ENCODE measurements at places on chromosomes 12 and 14.
A peak's percentile ranks its signal among the peaks of the same experiment; 100 is the strongest.

- no peak for DNase-seq
Observed at GRCh38 chr14:87181288-87181687, 811.7 kb downstream of the GALC start.

DNA sequence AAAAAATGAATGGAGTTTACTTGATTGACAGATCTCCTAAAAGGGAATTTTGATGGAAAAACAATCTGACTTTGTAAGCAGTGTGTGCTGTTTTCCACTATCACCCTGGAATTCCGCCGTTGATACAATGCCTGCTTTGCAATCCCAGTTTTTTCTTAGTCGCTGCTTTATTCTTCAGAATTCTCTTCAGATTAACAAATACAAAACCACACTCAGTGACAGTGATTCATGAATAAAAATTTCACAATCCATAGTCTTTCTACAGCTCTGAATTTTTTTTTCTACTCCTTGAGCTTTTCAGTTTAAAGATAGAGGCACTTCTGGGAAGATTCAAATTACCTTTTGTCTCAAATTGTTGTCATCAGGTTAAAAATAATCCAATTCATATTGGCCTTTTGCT is 44.6 kb upstream of the KITLG start:
- DNase-seq: no peak

- DNase-seq: no peak
Observed at GRCh38 chr12:4272424-4273272, 914 bp upstream of the CCND2 start.

DNA sequence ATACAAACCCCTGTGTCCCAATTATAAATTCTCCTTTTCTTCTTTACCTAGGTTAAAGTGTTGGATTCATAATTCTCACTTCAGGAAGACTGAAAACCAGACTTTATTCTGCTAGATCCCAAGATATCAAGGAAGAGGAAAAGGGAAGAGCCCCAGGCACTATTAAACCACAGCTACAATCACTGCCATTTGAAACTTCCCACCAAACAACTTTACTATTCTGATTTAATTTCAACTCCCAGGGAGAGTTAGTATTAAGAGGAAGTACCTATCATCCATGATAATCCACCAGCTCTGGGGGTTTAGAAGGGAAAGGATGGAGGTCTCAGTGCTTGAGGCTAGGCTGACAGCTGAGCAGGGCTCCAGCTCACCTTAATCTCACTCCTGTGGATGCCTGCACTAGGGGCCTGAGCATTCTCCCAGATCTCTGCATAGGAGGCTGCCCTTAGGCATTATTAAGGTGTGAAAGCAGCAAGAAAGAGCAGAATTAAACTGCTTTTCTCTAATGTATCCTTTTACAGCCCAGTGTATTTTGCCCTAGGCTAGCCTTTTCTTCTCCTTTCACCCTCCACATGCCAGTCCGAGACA is 52.9 kb downstream of the MYF5 start:
- DNase-seq: no peak

GRCh38 chr12:4829793-4830162 is 79.9 kb upstream of the KCNA1 start:
- peak; percentile 65 for DNase-seq

GRCh38 chr12:44835641-44836379 is 40.3 kb downstream of the NELL2 start:
- DNase-seq: no peak

- no peak for DNase-seq
Observed at GRCh38 chr12:104672501-104673265, 215.9 kb downstream of the CHST11 start.

- DNase-seq: no peak
Observed at GRCh38 chr14:79016828-79017505, 846.8 kb downstream of the NRXN3 start.

- peak; percentile 62 for DNase-seq
Observed at GRCh38 chr12:21169878-21170472, 39.0 kb downstream of the SLCO1B1 start.

- no peak for DNase-seq
Observed at GRCh38 chr12:3656946-3657622, 95.8 kb downstream of the CRACR2A start.

DNA sequence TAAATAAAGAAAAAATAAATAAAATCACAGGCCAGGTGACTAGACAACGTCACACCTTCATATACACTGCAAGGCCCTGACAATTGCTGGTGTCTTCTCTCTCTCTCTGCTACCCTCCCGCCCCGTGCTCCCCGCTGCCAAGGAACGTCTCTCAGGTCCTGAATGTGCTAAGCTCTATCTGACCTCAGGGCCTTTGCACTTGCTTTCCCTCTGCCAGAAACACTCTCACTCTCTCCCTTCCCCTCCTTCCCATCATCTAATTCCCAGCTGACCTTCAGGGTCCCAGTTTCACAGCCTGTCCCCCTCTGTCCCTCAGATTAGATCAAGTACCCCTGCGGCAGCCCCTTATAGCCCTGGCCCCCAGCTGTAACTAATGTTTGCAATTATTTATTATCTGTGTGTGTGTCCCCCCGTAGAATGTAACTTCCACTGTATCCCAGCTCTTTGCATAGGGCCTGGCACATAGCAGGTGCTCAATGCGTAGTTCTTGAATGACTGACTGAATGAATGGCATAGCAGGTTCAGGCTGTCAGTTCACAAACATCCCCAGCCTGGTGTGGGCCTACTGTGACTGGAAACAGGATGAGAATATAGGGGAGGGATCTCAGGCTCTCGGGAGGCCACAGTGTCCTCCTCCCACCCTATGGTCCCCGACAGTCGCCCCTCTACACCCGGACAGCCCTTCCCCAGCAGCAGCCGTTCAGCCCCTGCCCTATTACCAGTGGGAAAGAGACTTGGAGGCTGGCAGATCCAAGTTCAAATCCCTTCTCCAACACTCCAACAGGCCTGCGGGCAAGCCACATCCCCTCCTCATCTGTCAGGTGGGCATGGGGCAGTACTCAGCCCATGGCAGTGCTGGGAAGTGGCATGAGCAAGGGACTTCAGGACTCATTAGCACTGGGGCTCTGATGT is 6.6 kb downstream of the BEGAIN start:
- DNase-seq: no peak

DNA sequence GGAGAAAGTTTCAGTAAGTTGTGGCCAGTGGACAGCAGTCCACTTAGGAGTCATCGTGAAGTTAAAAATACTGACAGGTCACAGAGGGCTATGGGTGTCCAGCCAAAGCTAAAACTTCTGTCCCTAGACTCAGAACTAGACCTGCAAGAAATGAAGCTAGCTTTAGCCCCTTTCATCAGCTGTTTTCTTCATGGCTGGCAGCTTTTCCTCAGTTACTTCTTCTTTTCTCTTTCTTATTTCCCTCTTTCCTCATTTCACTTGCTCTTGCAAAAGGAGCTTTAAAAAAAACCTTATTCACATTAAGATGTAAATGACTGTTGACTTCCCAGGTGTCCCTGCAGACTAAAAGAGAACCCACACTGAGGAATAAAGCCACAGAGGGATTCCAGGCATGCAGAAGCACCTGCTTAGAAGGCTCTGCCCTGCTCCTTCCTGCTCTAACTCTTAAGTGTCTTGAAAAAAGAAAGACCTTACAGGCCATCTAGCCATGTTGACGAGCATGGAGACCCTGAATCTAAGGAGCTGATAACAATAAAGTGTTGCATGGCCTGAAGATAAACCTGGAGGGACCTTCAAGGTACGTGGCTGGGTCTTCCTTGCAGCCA is 69.7 kb upstream of the CCND2 start:
- no peak for DNase-seq

DNA sequence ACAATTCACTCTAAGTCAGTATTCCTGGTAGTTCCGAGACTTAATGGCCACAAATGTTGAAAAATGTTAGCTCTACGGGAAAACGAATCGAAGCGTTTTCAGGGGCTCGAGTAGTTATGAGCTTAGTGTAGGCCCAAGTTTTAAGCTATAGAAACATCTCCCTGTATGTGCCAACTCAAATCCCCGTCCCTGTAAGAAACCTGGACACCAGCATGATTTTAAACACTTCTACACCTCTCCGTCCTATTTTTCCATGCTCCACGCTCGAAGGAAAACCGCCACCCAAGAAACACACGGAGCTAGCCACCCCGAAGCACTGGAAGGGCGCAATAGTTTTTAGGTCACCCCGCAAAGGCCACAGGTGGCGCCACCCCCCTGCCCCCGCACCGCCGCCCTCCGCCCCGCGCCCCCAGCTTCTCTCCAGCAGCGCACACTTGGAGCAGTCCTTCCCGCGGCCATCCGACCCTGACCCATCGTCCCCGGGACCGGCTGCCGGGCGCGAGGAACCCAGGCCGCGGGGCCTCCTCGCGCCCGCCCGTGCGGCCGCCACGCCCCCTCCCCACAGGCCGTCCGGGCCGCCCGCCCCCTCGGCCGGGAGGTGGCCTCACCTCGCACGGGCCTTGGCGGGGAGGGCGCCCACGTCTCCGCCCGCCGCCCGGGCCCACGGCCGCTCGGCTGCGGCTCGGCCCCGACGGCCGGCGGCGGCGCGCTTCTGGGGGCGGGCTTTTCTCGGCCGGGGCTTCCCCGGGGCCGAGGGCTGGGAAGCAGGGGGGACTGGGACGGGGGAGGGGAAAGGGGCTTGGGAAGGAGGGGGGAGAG is 522 bp downstream of the R3HDM2 start:
- peak; percentile 78 for DNase-seq

DNA sequence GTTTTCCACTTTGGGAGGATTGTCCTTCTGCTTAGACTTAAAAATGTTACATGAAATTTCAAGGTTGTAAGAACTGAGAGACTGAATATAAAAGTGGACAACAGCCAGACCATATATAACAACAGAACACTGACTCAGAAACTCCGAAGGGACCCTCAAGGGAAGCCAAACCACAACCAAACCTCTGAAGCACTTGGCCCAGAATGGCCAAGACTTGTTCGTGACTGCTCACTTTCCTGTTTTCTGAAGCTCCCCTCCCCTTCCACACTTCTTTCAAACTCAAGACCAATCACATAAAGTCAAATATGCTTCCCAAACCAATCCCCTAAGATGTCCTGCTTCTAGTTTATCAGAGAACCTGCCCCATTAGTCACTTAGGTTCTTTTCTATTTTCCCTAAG is 13.7 kb downstream of the OR6J1 start:
- DNase-seq: no peak

- no peak for DNase-seq
Observed at GRCh38 chr12:69112616-69113015, 126.8 kb upstream of the CPSF6 start.

DNA sequence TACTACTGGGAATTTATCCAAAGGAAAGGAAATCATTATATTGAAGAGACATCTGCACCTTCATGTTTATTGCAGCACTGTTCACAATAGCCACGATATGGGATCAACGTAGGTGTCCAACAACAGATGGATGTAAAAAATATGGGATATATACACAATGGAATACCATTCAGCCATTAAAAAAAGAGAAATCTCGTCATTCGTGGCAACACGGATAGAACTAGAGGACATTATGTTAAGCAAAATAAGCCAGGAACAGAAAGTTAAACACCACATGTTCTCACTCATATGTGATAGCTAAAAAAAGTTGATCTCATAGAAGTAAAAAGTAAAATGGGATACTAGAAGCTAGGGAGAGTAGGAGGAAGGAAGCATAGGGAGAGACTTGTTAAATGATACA is 82.9 kb upstream of the CLMN start:
- DNase-seq: no peak

- DNase-seq: no peak
Observed at GRCh38 chr12:106914796-106915634, 40.7 kb upstream of the TMEM263 start.

DNA sequence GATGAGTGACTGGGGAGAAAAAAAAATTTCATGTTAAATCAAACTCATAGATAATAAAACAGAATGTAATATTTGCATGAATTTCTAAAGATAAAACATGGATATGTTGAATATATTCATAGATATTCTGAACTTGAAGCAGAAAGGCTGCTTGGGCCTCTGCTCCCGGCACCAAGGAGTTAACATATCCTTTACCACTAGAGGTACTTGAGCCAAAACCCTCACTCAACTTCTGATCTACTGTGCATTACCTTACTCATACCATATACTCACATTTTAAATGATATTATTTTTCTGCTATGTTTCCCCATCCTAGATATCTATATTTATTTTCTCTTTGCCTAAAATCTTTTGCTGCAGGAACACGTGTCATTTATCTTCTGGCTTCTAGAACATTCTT is 14.9 kb downstream of the AREL1 start:
- DNase-seq: no peak

- no peak for DNase-seq
Observed at GRCh38 chr12:77031745-77032144, 33.6 kb downstream of the E2F7 start.

DNA sequence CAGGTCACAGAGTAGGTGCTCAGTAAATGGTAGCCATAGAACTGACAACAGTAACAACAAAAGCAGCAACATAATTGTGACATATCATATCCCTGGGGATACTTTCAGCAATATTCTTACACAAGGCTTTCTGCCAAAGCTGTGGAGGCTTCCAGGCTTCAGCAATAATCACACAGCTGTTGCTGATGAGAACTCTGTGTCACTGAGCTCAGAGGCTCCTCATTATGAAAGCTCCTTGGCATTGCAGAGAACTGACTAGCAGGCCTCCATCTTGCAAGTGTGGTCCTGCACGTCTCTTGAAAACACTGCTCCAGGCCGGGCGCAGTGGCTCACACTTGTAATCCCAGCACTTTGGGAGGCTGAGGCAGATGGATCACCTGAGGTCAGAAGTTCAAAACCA is 97.3 kb upstream of the BTG1 start:
- no peak for DNase-seq

DNA sequence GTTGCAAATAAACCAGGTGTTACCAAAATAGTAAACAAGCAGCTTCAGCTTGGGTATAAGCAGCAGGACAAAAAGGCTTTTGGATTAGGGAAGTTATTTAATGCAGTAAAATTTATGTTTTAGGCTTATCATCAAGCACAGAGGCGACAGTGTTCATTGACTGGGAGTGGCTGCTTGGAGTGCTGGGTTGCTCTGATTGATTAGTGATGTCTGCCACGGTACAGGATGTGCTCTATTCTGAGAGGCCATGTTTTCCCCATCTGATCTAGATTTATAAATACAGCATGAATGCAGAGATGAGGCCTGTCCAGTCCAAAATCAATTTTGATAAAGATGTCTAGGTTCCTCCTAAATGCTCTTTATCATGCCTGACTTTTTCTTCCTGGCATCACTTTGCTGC is 83.5 kb downstream of the MAP1LC3B2 start:
- peak; percentile 24 for DNase-seq

GRCh38 chr12:89016970-89017778 is 335.1 kb downstream of the DUSP6 start:
- DNase-seq: peak; percentile 71
